ENCODE measurements at places on chromosomes 16 and 17. TPM values are rescaled to one million over a fixed set of nuclear protein-coding genes. Genes with fewer than 3 reads are reported as not detected.

- peak; percentile 55 for DNase-seq
Observed at GRCh38 chr17:55845385-55845784, 94.5 kb downstream of the PCTP start.

DNA sequence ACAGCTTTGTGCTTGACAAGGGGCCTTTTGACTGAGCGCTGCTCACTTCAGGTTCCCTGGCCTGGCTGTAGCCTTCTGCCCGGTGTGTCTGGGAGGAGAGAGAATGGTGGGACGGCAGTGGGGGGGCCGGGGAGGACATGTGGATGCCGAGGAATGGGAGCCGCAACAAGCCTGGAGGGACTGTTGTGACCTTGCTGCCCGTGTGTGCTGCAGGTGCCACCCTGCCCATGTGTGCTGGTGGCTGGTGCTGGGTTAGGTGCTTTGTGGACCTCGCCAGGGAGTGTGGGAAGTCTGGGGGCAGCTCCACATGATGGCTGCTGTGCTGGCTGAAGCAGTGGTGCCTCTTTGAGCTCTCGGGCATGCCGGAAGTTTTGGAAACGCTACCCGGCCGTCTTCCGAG, 132.1 kb downstream of the LAT start:
- no peak for DNase-seq

GRCh38 chr16:28069971-28070794, 6.7 kb upstream of the GSG1L start:
- no peak for DNase-seq

DNA sequence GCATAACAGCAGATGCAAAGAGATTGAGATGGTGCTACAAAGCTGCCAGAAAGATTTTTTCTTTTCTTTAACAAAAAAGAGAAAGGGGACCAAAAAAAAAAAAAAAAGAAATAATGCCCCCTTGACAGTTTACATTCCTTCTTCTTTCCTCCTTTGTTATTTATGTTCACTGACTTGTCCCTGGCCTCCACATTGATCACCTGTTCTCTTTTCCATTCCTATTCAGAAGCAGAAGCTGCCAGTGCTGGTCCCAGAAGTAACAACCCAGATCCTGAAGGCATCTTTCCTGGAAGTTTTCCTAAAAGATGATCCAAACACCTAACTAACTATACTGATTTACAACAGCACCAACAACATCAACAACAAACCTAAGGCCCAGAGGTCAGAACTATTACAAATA, 728.1 kb downstream of the KCNJ2 start:
- no peak for DNase-seq

DNA sequence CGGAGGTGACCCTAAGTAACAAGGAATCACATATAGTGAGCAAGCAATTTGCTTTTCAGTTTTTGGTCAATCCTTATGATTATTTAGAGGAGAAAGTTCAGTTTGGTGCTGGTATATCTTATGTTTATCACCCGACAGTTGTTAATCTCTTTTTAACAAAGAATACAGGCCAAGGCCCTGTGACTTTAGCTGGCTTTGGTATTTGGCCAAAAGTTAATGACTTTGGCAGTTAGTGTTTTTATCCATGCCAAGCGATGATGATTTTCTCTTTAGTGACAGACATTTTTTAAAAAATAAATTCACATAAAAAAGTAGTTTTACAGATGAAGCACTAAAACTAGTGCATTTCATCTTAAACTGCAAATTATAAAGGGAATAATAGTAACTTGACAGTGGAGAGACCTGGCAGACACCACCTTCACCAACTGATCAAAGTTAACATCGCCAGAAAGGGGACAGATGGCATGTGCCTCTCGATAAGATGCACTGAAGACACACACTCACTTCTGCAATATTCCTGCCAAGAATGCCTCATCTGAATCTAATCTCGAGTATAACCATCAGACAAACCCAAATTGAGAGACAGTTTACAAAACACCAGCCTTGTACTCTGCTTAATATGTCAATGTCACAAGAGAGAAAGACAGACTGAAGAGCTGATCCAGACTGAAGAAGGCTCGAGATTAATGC, 6.9 kb downstream of the DEXI start:
- DNase-seq, result no peak

DNA sequence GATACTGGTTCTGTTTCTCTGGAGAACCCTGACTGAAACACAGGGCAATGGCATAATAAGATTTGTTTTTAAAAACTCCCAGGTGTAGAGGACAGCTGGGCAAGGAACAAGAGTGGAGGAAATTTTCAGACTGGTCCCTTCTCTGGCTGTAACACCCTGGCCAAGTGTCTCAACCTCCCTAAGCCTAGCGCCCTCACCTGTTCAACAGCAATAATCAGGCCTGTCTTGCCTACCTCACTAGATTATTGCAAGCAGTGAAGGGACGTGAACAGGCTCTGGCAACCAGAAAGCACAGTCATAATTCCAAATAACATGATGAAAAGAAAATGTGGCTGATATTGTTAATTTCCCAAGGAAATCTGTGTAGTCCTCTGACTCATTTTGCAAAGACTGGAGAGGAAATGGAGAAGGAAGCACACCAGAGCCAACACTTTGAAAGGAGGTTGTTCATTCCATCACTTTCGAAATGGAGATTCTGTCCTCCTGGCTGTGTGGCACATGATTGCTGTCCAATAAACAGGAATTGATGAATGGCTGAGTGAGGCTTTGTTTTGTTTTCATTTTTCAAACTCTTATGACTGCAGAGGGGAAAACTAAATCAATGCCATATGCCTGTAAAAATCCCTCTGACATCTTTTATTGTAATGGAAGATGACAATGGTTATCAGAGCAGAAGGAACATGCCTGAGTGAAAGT, 87.5 kb upstream of the HLF start:
- no peak for DNase-seq

GRCh38 chr17:8150194-8151119, 1.7 kb downstream of the PER1 start:
- no peak for DNase-seq

DNA sequence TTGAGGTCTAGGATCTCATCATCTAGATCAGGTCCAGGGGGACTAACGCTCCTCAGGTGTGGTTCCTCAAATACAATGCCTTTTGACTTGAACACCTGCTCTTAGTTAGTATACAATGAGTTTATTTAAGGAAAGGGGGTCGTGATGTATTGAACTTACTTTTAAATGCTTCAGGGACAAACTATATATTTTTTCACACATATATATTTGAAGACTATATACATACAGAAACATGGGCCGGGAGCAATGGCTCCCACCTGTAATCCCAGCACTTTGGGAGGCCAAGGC, 11.5 kb upstream of the USP32 start:
- DNase-seq, result no peak

DNA sequence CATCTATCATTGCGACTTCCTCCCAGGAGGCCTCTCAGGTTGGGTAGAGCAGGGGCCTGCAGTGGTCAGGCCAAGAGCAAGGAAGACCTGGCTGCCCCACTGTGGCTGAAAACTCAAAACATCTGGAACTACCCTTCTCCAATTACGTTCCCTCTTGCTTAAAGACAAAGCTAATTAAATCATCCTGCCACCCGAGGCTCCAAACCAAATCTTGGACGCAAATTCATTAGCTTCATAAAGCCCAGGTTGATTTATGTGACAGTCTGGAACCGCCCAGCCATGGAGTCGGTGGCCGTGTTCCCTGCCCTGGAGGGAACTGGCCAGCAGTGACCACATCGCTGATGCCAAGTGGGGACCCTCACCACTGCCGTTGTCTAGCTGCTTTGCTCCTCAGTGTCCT, 21.4 kb downstream of the GRIN2C start:
- no peak for DNase-seq

- no peak for DNase-seq
Observed at GRCh38 chr17:77438241-77439188, 297.7 kb downstream of the SEC14L1 start.

- no peak for DNase-seq
Observed at GRCh38 chr17:51638971-51639370, 378.6 kb downstream of the UTP18 start.

DNA sequence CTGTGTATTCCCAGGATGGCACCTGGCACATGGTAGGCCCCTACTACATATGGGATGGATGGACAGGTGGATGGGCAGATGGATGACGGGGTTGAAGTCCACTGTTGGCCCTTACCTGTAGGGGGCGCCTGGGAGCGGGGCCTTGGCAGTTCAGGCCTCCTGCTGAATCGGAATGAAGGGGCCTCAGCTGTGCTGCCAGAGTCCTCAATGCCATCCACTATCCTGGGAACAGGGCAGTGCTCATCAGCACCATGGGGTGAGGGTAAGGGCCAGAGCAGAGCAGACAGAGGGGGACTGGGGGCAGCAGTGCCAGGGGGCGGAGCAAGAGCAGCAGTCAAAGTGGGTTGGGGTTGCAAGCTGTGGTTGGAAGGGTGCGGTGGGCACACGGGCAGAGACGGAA, 8.3 kb upstream of the RAB5C start:
- no peak for DNase-seq

- no peak for DNase-seq
Observed at GRCh38 chr16:18804540-18804939, 3.2 kb upstream of the ARL6IP1 start.

- DNase-seq, result no peak
Observed at GRCh38 chr17:81179861-81180260, 13.8 kb upstream of the AATK start.

DNA sequence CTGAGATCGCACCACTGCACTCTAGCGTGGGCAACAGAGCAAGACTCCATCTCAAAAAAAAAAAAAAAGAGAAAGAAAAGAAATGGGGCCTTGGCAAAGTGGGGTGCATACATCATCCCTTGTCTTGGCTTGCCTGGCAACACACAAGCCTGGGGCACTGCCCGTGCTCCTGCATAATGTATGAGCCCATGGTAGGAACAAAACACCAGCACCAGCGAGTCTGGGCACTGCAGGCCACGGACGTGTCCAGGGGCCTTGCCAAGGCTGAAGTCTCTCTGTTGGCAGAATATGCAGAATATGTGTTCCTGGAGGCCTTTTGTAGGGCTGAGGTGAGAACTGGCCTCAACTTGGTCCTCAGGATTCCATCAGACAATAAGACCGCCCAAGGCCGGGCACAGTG, 15.7 kb upstream of the ALDOA start:
- DNase-seq, result no peak

GRCh38 chr17:80352991-80353665, 61.8 kb upstream of the ENDOV start:
- DNase-seq, result no peak

GRCh38 chr17:78364436-78365281, 4.8 kb upstream of the SOCS3 start:
- no peak for DNase-seq

GRCh38 chr16:84788920-84789391, 30.8 kb upstream of the CRISPLD2 start:
- DNase-seq, result no peak

Gene PRSS53
- 1.0 TPM for total RNA-seq

Gene E2F4
- 48.3 TPM for total RNA-seq

Gene COX6A2
- total RNA-seq, result not detected

Gene DHRS11
- 3.6 TPM for total RNA-seq

Gene ANKS4B
- total RNA-seq, result not detected

Gene SCARF1
- total RNA-seq, result 0.99 TPM
